ENCODE measurements at places on chromosomes 4 and X.
A peak's percentile ranks its signal among the peaks of the same experiment; 100 is the strongest.

- DNase-seq, result no peak
These were observed 205.9 kb upstream of the VCX start for GRCh38 chrX:7637066-7637465.

DNA sequence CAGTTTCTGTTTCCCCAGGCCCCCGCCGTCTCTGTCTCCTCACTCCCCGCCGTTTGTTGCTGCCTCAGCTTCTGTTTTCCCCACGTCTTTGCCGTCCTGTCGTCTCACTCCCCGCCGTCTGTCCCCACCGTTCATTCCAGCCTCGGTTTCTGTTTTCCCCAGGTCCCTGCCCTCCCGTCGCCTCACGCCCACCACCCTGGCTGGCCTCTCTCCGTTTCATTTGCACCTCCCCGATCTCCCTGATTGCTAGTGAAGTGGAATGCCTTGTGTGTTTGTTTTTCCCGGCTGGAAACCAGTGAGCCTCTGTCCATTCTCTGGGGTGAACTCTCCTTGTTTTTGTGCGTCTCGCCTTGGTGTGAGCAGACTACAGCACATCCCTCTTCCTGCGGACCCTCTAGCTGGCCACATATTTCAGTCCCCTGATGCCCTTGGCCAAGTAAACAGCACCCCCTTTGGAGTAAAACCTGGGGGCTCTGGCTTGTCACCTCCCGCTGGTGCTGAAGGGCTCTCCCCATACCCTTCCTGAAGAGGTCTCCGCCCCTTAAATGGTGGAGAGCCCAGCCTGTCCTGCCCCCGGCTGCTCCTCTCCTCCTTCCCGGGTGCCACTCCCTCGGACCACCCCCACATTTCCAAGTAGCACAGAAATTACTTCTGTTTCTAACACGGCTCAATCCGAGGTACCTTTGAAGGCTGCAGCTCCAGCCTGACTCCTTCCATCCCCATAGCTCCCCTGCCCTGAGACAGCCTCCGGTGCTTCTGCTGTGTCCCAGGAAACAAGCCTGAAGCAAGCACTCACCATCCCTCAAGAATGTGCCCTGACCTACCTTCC lies 13.2 kb downstream of the TMEM175 start:
- DNase-seq, result no peak

DNA sequence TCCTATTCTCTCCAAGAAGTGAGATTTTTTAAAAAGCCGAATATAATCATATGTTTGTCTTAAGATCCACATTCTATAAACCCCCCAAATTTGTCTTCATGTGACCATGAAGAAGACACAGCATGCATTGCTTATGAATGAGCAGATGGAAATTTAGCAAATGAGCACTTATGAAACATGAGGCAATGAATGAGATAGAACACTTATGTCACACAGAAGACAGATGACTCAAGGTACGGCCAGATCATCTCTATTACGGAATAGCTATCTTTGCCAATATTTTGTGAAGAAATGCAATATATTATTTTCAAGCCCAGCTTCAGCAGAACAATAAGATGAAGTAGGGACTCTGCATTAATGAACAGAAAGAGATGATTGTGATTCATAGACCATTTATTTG lies 21.4 kb downstream of the PHEX start:
- no peak for DNase-seq

DNA sequence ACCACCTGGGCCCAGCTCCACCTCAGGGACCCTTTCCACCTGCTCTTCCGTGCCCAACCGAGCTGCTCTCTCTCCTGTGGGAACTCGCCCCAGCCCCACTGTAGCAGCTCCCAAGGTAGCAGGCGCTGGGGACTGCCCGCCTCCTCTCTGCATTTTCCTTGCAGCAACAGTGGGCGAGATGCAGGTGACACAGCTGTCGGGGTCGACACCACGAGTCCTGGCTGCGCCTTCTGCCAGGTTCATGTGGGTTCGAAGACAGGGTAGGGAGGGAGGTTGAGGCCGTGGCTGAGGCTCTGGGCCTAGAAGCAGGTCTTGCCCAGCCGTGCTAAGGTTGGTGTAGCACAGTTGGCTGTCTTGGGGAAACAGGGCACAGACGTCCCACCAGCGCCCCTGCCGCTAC lies 245.2 kb upstream of the FSTL5 start:
- DNase-seq, result no peak

DNA sequence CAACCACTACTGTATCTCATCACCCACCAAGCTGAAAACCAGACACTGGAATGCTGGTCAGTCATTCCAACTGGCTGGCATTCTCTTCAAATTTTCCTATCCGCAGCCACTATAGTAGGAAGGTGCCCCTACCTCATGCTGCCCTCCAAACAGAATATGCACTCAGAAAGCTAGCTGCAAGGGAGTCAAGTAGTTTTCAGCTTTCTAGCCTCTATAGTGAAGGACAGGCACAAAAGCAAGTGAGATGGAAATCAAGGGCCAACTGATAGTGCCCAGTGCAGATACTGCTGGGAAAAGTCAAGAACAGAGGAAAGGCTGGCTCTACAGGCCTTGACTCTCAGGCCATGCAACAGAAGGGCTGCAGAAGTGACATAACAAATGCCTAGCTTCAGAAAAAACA lies 47.2 kb downstream of the BCOR start:
- no peak for DNase-seq

GRCh38 chrX:14819769-14820168 lies 53.1 kb downstream of the FANCB start:
- no peak for DNase-seq

DNA sequence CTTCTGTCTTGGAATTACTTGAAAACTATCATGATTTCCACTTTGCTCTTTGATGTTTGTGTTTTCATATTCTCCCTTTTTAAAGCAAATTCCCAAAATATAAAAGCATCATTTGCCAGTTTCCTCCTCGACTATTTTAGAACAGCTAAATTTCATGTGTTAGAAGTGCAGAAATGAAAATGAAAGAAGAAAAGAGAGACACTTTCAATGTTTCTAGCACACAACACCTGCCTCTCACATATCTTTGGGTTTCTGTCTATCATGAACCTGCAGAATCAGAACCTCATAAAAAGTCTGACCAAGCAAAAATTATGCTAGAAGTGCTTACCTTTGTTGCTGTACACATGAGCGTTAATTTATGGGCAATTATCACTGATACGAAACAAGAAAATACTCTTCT lies 1.9 kb upstream of the NEUROG2 start:
- no peak for DNase-seq

DNA sequence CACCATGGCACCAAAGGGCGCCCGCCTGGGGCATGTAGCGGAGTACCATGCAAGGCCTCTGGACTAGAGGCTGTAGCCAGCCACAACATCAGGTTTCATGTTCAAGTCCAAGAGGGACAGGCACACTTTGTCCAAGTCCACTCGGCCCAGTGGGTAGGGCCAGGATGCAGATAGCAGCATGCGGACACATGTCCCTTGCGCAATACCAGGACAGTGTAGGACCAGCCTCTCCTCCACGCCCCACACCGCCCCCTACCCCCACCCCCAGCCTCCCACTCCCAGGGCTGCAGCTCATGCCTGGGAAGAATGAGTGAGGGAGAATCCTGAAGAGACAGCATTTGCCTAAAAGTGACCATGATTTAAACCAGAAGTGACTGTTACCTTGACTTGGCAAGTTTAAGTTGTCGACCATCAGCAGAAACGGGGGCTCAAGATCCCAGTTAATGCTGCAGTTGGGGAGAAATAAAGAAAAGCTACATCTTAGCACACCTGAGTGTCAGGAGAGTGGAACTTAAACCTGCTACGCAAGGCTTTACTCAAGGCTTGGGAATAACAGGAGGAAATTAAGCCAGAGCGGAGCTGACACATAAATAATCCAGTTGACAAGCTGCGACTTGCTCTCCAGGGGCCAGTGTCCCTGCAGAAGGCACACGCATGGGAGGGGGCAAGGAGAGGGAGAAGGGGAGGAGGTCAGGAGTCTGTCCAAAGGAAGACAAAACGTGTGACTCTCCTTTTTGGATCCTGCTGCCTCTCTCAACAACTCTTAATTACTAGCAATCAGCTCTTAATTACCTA lies 221.7 kb downstream of the BCOR start:
- no peak for DNase-seq

GRCh38 chr4:82905205-82905604 lies 4.7 kb downstream of the THAP9 start:
- DNase-seq, result peak; percentile 65

GRCh38 chrX:69505772-69506616 lies 1.9 kb downstream of the NALF2 start:
- no peak for DNase-seq

- DNase-seq, result no peak
These were observed 140.2 kb downstream of the STIM2 start for GRCh38 chr4:27000820-27001219.

All from brain microvascular endothelial cell (primary cell).